ENCODE measurements at places on chromosomes 16 and 17. TPM values are rescaled to one million over a fixed set of nuclear protein-coding genes. Genes with fewer than 3 reads are reported as not detected.
A peak's percentile ranks its signal among the peaks of the same experiment; 100 is the strongest.

The SMIM22 gene
- not detected for total RNA-seq

The ADAD2 gene
- 0.38 TPM for total RNA-seq

The P2RX1 gene
- total RNA-seq: 0.74 TPM

The SLC25A39 gene
- total RNA-seq: 64.5 TPM

The RAB26 gene
- total RNA-seq: 0.88 TPM

GRCh38 chr17:71869293-71869692, 251.5 kb upstream of the SOX9 start:
- DNase-seq: no peak

The SNAI3 gene
- 1.1 TPM for total RNA-seq

DNA sequence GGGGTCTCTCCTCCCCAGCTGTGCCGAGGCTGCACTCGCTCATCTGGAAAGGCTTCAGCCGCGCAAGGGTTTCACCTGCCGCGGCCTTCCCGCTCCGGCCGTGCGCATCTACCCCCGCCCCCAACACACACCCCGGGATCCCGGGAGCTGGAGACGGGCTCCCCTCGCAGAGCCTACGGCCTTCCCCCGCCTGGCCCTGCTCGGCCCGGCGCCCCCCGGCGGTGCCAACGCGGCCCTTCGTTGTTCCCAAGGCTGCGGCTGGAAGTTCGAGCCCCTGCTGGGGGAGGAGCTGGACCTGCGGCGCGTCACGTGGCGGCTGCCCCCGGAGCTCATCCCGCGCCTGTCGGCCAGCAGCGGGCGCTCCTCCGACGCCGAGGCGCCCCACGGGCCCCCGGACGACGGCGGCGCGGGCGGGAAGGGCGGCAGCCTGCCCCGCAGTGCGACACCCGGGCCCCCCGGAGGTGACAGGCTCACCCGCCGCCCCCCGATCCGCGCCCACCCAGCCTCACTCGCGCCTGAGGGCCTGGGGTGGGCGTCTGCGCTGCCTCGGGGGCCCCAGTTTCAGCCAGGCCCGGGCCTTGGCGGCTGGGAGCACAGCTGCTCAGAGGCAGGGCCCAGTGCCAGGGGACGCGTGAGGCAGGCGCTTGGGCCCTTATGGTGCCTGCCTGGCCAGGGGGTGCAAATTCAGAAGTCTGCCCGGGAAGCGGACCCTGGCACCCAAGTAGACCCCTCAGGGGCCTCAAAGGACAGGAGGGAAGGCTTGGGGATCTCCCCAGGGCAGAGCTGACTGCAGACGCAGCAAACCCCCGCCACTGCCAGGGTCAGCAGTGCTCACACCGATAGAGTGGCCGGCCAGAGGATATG, 11.2 kb downstream of the GALK1 start:
- DNase-seq: peak; percentile 93

DNA sequence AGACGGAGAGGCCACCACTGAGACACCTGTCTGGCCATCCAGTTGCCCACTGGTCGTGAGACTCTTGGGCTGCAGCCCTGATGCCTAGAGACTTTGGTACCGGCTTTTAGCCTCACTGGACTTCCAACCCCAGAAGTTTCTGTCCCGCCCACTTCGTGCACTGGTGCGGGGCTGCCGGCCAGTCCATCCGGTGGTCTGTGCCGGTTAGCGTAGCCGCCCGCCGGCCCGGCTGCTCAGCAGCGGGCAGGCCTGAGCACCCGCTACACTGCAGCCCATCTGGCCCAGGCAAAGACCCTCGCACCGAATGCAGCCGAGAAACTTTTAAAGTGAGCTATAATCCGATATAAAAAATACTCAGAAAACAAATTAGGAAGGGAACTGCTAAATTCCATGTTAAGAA, 30.7 kb downstream of the AKAP10 start:
- no peak for DNase-seq

The CDRT15L2 gene
- not detected for total RNA-seq

DNA sequence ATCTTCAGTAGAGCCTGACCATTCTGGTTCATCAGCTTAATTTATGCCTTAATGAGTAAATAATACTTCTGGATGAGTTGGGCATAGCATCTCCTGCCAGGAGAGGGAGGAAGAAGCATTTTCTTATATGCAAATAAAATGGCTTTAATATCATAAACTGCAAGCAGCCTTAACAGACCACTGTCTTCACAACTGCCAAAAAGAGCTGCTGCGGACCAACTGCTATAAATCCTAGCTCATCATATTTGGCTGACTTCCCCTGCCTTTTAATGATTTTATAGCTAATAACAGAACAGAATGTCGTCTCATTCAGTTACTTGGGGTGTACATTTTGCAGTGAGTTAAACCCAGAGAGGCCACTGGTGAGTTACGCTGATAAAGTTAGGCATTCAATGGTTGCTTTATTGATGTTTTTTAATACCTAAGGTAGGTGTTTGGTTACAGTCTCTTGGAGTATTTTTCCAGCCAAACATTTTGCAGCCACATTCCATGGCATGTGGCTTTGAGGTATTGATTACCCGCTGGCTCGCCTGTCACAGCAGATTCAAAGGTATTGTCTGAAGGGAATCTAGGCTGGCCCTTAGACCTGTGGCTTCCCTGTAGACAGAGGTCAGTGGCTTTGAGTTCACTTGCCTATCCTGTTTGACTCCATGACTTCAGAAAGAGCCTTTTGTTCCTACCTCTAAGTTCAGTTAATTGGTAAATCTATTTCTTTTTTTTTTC, 16.4 kb downstream of the FAM20A start:
- DNase-seq: no peak

The GDPD3 gene
- total RNA-seq: 3.5 TPM

The CPNE2 gene
- 16.3 TPM for total RNA-seq

The KCNH4 gene
- not detected for total RNA-seq

DNA sequence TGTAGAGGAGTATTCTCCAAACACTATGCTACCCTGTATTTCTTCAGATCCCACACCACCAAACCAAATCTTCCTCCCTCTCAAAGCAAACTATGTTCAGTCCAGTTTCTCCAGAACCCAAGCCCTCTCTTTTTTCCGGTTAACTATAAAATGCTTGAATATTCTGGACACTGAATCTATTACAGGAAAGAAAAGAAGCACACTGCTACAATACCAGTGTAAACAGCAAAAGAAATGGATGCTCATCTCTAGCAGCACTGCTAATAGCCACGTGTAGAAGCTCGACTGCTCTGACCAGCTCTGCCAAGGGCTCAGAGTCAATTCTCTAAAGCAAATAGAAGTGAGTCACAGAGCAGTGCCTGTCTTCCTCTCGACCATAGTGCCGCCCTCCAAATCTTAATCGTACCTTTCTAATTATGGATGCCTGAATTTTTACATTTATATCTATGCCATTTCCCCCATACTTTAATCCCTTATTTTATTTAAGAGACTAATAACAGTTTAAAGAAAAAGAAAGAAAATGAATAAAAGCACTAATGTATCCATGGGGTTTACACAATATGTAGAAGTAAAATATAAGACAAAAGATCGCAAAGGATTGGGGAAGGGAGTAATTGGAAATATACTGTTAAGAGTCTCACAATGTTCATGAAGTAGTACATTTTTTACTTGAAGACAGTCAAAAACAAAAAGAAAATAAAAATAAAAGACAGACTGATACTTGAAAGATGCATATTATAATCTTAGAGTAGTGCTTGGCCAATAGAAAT, 154.5 kb downstream of the PARN start:
- DNase-seq: no peak

DNA sequence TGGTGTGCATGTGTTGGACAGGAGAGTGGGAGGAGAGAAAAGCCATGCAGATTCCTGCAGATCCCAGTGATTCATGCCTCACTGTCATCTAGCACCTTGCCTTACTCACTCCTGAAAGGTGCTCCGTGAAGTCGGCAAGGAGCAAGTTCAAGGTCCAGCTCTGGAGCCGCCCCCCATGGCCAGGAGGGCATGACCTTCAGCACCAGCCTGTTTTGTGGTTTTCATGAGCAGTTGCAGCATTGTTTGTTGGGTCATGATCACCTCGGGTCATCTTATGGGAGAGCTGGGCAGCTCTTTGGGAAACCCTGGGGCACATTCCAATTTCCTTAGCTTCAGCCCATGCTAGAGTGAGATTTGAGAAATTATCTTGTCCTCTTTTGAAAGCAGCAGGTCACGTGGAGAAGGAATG, 137.5 kb upstream of the IRX3 start:
- DNase-seq: no peak

GRCh38 chr16:53216798-53217197, 162.0 kb downstream of the CHD9 start:
- DNase-seq: no peak

DNA sequence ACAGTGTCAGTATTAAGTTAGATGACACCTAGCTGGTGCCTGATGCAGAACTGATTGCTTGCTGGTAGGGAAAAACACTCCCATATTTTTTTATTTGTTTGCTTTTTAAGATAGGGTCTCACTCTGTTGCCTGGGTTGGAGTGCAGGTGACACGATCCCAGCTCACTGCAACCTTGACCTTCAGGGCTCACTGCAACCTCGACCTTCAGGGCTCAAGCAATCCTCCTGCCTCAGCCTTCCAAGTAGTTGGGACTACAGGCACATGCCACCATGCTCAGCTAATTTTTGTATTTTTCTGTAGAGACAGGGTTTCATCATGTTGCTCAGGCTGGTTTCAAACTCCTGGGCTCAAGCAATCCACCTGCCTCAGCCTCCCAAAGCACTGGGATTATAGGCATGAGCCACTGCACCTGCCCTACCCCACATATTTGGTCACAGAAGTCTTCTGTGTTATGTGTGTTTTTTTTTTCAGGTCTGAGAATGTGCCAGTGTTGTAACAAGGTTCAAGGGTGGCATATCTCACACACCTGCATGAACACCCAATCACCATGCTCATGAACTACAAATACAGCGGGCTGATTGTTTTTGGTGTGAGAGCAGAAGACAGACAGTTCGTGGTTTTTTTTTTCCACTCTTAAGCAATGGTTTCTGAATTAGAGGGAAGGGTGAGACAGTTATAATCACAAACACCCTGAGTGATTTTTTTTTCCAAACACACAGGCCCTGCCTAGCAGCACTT, 22.8 kb downstream of the SPAG9 start:
- no peak for DNase-seq

- DNase-seq: peak; percentile 59
Observed at GRCh38 chr16:85372627-85373372, 240.3 kb upstream of the GSE1 start.

DNA sequence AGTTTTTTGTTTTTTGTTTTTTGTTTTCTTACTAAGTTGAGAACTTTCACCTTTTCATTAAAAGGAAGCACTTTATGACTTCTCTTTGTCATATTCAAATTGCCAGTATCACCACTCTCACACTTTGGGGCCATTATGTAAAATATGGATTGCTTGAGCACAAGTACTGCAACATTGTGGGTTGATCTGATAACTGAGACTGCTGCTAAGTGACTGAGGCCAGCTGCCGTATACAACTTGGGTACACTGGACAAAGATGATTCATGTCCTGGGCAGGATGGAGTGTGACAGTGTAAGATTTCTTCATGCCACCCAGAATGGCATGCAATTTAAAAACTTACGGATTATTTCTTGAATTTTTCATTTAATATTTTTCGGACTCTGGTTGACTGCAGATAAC, 7.8 kb downstream of the TTC19 start:
- no peak for DNase-seq

The PAM16 gene
- 59.6 TPM for total RNA-seq

The RUNDC3A gene
- 4.5 TPM for total RNA-seq

- no peak for DNase-seq
Observed at GRCh38 chr17:37109731-37110710, 161.3 kb downstream of the AATF start.

- DNase-seq: peak; percentile 29
Observed at GRCh38 chr16:78796221-78796866, 696.9 kb downstream of the WWOX start.

The GRIN2A gene
- total RNA-seq: 5.4 TPM

DNA sequence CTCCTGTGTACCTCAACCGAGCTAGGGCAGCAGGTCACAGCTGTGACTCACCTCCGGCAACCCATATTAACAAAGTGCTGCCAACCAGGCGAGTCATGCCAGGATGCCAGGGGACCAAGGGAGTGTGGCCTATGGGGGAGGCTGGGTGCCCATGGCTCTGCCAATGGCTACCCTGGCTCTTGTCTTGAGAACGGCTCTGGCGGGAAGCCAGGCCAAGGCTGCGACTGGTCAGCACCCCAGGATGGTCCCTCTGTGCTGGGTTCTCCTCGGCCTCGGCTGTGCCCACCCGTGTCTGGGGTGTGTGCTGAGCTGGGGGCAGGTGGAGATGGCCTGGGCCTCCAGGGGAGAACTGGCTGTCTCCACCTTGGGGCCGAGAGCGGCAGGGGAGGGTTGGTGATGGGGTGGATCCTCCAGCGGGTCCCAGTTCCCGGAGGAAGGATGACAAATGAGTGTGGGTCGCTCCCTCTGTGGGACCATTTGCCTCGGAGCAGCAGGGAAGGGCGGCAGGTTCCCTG, 75.8 kb downstream of the MRC2 start:
- peak; percentile 72 for DNase-seq

The ZNF469 gene
- total RNA-seq: 1.8 TPM

The HS3ST3B1 gene
- total RNA-seq: 2.6 TPM

The ANKRD40CL gene
- total RNA-seq: not detected

GRCh38 chr17:10278218-10278617, 79.8 kb upstream of the GAS7 start:
- no peak for DNase-seq

- DNase-seq: no peak
Observed at GRCh38 chr17:8695241-8695640, 49.4 kb downstream of the CCDC42 start.

DNA sequence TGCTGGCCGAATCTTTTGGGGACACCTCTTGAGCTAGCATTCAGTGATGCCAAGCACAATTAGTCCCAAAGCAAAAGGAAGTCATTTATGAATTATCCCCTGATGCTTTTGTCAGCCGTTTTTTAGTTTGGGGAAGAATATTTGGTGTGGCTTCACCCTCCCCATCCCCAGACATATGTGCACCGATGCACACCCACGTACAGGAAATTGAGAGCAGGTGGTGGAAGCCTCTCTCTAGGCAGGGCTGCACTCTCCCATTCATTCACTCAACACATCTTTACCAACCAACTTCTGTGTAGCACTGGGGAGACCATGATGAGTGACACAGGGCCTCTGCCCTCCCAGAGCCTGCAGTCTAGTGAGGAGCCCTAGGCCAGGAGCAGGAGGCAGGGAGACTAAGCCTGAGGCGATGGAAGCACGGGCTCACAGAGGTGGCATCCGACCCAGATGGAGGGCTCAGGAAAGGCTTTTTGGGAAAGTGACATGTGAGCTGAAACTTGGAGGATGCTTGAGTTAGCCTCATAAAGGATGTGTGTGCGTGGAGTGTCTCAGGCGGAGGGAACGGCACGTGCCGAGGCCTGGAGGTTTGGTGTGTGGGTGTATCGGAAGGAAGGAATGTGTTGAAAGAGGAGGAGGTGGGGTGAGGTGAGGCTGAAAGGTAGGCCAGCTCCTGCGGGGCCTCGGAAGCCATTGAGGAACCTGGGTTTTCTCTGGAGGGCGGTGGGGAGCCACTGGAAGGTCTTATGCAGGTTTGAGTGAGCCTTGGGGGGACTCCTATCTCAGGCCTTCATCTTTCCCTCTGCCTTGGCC, 43.8 kb downstream of the PSME3IP1 start:
- DNase-seq: peak; percentile 27

GRCh38 chr16:88865742-88866141, 718 bp downstream of the PABPN1L start:
- DNase-seq: no peak
